ENCODE measurements at places on chromosomes 5 and 9.

DNA sequence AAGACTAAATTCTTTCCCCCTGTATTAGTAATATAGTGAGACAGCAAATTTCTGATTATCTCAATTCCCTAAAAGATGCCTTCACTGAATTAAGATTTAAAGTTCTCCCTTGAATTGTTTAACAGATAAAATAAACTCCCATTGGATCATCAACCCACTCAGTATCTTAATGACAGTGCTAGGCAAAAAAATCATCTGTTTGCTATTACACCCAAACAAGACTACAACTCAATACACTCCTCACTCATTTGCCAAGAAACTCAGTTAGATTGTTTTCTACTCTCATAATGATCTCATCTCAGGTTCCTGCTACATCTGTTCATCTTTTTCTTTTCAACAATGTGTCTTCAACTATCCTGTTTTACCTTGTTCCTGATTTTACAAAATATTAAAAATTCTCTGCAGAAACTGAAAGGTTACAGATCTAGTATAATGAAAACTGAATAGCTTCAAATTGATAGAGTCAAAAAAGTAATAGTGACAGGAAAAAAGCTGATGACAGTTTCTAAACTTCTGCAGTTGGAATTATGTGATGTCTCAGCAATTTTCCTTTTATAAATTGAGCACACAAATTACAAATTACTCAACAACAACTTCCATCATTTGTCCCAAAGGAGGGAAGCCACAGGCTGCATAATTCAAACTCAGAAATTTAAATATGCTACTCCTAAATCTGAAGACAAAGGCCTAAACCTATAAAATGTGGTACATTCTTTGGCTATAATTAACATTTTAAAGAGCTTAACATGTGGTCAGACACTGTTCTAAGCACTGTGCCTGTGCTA is 39.4 kb downstream of the HOMER1 start:
- no peak for DNase-seq

GRCh38 chr5:123122273-123122672 is 33.2 kb downstream of the PRDM6 start:
- DNase-seq: no peak

- DNase-seq: peak; percentile 6
Measured at GRCh38 chr5:168874713-168875380, 295.7 kb upstream of the PANK3 start.

GRCh38 chr5:15515229-15515628 is 15.2 kb downstream of the FBXL7 start:
- no peak for DNase-seq

DNA sequence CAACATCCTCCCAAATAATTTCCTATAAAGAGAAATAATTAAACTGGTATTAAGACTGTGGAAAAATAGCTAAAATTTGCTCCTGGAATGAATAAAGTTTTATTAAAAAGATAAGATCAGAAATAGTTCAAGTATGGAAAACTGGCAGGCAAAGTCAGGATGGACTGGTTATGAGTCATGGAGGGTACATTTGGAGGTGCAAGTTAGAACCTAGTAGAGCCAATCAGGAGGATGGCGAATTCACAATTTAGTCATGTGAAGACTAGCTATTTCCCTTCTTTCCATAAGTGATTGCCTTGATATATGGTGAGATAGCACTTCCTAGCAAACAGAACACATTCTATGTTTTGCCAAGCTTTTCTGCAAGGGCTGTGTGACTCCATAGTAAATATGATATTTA is 1303.5 kb downstream of the EFNA5 start:
- DNase-seq: no peak

- DNase-seq: no peak
Measured at GRCh38 chr5:135596157-135596763, 17.5 kb upstream of the CXCL14 start.

DNA sequence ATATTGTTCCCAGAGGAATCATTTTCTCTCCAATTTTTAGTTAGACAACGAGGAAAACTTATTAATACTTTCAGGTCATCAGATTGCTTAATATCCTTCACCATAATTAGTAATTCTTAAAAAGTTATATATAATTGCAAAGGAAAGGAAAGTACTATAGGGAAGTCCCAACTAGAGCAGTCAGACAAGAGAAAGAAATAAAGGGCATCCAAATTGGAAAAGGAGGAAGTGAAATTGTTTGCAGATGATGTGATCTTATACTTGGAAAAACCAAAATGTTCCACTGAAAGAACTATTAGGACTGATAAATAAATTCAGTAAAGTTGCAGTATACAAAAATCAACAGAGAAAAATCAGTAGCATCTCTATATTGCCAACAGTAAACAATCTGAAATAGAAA is 223.5 kb upstream of the MEF2C start:
- no peak for DNase-seq

DNA sequence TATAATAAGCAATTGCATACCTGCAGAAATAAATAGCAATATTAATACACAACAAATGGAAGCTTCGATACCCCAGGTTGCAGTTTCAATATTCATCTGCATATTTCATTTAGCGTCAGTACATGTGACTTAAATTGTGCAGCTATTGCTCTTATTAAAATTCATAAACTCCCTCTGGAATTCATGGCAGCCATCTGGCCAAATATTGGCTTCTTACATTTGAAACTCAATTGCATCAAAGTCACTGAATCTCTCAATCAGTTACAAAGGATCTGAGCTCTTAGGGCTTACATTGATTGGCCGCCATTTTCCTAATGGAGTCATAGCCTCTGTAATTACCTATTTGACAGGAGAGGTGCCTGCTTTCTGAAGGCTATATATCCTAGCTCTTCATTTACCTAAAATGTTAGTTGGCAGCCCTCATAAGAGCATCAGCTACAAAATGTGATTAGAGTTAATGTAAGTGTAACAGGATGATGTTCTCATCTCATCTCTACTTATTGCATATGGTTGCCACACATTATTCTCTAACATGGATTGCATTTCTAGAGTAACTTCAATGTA is 453.5 kb downstream of the CAAP1 start:
- DNase-seq: no peak

- DNase-seq: no peak
Measured at GRCh38 chr9:82969291-82969690, 93.7 kb downstream of the RASEF start.

- no peak for DNase-seq
Measured at GRCh38 chr9:93633492-93634221, 57.3 kb downstream of the PHF2 start.

DNA sequence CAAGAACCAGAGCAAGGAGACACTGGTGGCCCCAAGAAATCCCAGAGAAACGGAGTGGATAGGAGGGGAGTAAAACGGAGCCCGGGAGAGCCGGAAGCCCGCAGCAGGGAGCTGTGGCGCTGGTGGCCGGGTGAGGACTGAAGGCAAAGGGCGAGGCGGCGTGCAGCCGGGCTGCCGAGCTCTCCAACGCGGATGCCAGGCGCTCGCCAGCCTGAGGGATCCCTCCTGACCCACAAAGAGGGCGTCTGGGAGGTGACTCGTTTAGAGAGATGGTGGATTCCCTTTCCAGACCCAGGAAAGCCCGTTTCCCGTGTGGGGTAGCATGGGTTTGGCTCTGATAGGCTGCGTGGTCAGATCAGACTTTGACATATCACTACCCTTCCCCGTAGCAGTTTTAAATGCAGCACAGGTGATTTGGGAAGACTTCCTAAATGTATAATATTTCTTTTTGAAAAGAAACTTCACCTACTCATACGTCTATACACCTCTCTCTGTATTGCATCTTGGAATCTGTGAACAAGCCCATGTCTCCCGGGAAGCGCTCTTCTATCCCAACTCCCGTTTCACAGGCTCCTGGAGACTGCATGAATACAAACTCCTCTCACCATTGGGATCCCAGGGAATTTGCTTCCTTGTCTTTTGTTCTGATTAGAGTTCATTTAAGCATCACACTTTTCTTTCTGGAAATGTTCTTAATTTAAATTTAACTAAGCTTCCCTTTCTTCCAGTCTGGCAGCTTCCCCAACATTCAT is 158.1 kb downstream of the C9orf152 start:
- peak; percentile 33 for DNase-seq

DNA sequence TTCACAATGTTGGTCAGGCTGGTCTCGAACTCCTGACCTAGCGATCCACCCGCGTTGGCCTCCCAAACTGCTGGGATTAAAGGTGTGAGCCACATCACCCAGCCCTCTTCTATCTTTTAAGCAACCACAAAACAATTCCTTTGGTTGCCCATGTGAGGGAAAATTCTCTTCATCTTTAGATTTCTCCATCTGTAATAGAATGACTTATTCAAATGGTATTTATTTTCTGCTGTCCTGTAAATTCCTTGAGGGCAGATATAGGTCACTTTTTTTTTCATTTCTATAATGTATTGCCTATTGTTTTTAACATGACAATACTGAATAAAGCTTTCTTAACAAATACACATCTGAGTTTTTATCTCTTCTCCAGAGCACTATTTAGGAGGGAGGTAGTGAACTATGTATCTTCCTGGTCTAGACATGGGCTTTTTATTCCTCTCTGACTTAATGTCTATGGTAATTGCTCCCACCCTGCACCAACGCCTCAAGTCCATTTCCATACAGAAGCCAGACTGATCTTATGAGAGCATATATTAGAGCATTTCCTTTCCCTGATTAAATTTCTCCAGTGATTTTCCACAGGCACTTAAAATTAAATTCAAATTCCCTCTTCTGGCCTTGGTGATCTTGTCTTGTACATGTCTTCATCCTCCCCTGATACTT is 595.6 kb downstream of the CAAP1 start:
- peak; percentile 78 for DNase-seq

GRCh38 chr5:75678155-75678554 is 39.1 kb downstream of the POC5 start:
- no peak for DNase-seq

Measured in iris pigment epithelial cell (primary cell).